T-helper 17 cell (primary cell): ENCODE measurements at places on chromosomes 16 and 17. TPM values are rescaled to one million over a fixed set of nuclear protein-coding genes. Genes with fewer than 3 reads are reported as not detected.

CNTNAP1 gene
- total RNA-seq = 6.9 TPM

KIF18B gene
- not detected for total RNA-seq

C17orf107 gene
- total RNA-seq = 12.8 TPM

AATK gene
- total RNA-seq = 1.9 TPM

THUMPD1 gene
- 82.9 TPM for total RNA-seq

REXO5 gene
- total RNA-seq = not detected

IL17C gene
- total RNA-seq = 0.65 TPM

- DNase-seq = no peak
These were observed 32.5 kb downstream of the PIMREG start for GRCh38 chr17:6476810-6477179.

DNA sequence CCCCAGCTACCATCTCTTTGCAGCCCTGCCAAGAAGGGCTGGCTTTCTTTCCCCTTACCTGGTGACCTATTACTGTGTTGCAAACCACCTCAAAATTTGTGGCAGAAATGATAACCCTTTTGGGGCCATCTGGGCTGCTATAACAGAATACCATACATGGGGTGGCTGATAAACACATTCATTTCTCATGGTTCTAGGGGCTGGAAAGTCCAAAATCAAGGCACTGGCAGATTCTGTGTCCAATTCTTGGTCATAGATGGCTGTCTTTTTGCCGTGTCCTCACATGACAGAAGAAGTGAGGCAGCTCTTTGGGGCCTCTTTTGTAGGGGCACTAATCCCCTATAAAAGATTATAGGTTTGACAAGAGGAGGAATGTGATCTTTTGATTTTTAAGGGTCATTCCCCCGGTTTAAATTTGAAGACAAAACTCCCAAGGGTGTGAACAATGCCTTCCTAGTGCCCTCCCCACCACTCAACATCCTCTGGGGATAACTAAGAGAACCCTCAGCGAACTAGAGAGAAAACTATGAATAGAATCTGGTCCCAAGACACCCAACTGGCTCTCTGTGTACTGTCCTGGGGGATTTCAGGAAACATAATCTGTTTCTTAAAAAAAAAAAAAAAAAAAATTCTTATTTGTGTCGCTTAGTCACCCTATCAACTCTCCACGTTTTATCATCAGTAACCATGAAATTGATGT, 1.7 kb upstream of the METTL22 start:
- no peak for DNase-seq

- DNase-seq = no peak
These were observed 762.0 kb downstream of the KCNJ18 start for GRCh38 chr17:22454070-22454999.

DNA sequence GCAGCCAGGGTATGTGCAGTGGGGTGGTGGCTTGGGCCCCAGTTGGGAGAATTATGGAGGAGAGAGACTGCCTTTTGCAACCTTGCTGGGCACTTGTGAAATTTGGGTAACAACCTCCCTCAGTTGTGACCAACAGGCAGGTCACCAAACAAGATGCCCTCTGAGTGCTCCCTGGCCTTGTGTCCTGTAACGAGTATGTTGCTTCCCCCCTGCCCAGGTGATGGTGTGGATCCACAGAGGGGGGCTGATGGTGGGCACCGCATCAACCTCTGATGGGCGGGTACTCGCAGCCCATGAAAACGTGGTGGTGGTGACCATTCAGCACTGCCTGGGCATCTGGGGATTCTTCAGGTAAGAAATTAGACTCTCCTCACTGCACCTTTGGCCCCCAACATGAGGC, 74.3 kb downstream of the SLC6A2 start:
- no peak for DNase-seq

DNA sequence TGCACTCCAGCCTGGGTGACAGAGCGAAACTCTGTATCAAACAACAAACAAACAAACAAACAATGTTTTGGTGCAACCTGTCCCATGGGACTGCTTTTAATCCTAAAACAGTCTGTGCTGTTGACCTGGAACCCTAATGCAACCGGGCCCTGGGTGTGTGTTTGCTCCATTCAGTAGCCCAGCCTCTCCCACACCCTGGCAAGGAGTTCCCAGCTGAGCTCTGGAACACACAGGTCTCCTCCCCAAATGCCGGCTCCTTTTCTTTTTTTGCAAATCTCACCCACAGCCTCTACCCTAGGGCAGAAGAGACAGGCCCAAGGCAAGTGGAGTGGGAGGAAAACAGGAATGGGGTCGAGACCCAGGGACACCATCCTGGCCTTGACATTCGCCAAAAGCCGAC, 29.8 kb upstream of the RASD1 start:
- DNase-seq = no peak

GRCh38 chr17:17070931-17071330, 28.7 kb downstream of the MPRIP start:
- no peak for DNase-seq

GRCh38 chr16:88356124-88356726, 26.5 kb upstream of the ZNF469 start:
- DNase-seq = no peak

GRCh38 chr16:24409045-24409444, 130.3 kb upstream of the RBBP6 start:
- no peak for DNase-seq

DNA sequence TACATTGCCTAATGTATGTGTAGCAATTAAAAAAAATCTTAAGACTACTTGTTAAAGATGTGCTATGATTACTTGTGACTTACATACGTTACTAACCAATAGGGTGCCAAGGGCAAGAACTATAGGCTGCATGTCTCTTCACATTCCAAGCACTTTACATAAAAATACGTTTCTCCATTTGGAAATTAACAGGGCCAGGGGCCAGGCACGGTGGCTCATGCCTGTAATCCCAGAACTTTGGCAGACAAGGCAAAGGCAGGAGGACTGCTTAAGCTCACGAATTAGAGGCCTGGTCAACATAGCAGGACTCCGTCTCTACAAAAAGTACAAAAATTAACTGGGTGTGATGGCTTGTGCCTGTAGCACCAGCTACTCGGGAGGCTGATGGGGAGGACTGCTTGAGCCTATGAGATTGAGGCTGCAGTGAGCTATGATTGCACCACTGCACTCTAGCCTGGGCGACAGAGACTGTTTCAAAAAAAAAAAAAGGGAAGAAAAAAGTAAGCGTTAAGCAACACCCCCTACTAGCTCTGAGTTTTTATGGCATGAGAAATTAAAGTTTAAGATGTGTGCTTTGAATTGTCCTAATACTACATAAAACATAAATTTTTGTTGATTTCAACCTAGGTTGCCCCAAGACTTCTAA, 12.3 kb downstream of the PSMD12 start:
- DNase-seq = no peak

GRCh38 chr16:51150888-51151320, at the start of gene SALL1:
Gene SALL1, minus strand, starts transcription at chr16:51151270. Its CDS starts 29 bp downstream, at chr16:51151241.
- DNase-seq = no peak

DNA sequence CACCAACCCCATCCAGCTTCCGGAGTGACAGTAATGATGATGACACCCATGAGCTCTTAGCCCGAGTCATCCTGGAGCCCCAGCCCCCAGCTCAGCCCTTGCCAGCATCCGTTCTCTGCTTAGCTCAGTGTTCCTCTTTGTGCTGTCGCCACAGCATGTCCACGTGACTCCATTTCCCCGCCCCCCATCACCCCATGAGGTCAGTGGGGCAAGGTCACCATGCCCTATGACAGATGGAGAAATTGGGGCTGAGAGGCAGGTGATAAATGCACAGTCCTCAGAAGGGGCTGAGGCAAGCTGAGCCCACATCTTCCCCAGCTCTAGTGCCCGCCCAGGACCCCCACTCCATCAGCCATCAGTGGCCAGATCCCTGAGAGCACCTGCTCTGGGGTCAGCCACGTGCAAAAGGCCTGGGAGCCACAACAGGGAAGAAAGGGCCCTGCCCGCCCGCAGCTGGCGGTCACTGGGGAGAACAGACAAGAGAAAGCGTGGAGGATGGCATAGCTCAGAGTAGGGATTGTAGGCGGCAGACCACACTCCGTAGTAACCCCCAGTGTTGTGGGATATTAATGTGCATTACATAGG, 17.1 kb downstream of the ITGB4 start:
- DNase-seq = no peak

GRCh38 chr16:49776085-49776595, 79.8 kb downstream of the ZNF423 start:
- no peak for DNase-seq

GRCh38 chr17:82772026-82772425, 20.2 kb downstream of the TBCD start:
- no peak for DNase-seq

GRCh38 chr17:50920891-50921586, 54.9 kb upstream of the TOB1 start:
- no peak for DNase-seq

- DNase-seq = no peak
These were observed 135.4 kb downstream of the CLEC16A start for GRCh38 chr16:11079652-11080187.

DNA sequence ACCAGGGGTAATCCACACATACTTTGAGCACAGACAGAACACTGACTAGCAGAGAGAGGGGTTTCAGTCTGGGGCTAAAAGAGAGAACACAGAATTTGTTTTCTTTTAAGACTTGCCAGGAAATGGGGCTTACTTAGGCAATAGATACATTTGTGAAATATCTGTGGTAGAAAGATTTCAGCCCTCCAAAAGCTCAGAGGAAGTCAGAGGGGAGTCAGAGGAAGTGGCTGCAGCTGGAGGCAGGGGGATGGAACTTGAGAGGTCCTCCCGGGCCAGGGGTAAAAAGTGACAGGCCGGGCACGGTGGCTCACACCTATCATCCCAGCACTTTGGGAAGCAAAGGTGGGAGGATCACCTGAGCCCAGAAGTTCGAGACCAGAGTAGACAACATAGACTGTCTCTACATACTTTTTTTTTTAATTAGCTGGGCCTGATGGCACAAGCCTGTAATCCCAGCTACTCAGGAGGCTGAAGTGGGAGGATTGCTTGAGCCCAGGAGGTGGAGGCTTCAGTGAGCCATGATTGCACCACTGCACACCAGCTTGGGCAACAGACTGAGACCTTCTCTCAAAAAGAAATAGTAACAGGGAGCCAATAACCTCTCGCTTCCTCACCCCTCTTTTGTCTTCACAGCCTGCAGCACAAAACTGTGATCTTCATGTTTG, 49.9 kb downstream of the NLRC5 start:
- DNase-seq = no peak

GRCh38 chr16:89691231-89691985, 4.9 kb downstream of the CDK10 start:
- no peak for DNase-seq

GRCh38 chr16:6749698-6750097, 582.9 kb upstream of the RBFOX1 start:
- DNase-seq = no peak

DNA sequence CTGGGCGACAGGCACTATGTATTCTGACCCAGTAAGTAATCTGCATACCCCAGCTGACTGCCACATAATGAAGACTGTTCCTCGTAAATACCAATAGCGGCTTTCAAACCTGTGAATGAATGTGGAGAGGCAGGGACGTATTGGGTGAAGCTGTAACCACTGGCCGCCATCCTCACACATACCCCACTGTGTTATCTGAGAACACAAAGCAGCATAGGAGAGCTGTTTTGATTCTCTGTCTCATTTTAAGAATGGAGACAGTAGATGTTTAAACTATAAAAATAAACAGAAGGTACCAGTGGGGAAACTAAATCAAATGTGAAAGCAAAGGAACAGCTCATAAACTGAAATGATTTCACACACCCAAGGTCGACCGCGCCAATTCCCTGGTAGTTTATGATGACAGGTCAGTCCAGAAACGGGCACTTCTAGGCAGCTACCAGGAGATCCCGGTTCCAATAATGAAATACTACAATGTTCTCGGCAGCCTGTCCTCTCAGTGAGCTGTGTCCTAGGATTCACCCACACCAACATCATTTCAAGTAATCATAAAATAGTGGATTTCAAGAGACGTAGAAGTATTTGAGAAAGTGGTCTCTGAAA, 109.7 kb downstream of the ADCY9 start:
- no peak for DNase-seq

DNA sequence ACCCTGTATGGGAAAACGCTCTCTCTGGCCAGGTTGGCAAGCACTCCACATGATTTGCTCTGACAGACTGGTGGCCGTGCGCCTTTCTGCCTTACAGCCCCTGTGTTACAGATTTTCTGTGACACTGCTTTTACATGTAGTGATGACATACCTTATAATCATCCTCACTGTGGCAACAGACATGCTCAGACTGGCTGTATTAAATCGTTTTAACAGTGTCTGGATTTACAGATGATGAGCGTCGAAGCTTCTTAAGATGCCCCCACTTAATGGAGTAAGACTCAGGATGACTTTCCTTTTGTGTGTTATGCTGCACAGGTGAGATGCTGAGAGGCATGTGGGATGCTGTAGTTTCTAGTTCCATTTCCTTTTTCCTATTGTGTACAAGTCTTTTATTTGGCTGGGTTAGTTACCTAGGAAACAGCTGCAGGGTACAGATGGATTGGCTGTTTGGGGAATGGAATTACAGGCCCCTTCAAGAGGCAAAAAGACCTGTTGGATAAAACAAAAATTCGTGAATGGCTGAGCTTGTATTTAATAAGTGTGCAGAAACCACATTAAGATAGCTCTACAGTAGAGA, 20.9 kb upstream of the VWA3A start:
- no peak for DNase-seq

DNA sequence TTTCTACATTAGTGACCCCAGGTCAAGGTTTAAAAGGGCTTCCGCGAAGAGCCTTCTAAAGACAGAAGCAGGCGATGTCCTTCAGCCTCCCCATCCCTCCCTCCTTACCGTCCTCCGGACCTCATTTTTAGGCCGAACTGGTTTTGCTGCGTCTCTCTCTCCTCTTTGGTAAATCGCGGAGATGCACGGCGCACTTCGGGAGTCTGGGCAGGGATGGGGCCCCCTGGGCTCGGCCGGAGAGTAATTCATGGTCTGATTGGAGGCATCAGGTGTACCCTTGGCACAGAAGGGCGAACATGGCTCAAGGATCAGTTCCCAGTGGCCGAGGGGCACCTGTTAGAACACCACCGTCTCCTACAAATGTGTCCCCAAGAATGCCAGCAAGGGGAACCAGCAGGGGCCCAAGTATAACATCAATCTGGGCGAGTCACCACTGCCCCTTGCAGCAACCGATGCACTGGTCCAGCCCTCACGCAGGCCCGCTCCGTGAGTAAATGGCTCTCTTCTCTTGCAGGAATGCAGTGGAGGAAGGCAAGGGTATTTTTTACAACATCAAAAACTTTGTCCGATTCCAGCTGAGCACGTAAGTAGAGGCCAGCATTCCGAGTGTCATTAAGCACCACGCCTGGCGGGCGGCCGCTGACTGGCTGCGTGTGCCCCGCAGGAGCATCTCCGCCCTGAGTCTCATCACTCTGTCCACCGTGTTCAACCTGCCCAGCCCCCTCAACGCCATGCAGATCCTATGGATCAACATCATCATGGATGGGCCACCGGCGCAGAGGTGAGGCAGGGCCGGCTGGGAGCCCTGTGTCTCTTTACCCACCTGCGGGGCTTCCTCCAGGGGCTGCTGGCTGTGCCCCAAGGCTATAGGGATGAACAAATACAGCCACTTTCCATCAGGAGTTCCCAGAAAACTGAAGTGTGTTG, 45.6 kb downstream of the MEAK7 start:
- DNase-seq = no peak
